Placental pericyte (primary cell): ENCODE measurements at places on chromosomes 7 and 10. TPM values are rescaled to one million over a fixed set of nuclear protein-coding genes. Genes with fewer than 3 reads are reported as not detected.

Gene ADIRF
- total RNA-seq = 1.0 TPM in 1 of 2 replicates, not detected in the other

Gene FBXL13
- total RNA-seq = 1.1 and 7.0 TPM in 2 replicates

Gene LRIT1
- not detected in 2 replicates for total RNA-seq

Gene ABCB1
- total RNA-seq = 2.4 TPM in 1 of 2 replicates, not detected in the other

Gene RADIL
- 0.86 and 1.8 TPM in 2 replicates for total RNA-seq

Gene PSD
- 1.1 and 2.3 TPM in 2 replicates for total RNA-seq

Gene CCDC172
- not detected in 2 replicates for total RNA-seq

Gene SLC13A4
- 0.14 TPM in 1 of 2 replicates, not detected in the other for total RNA-seq

Gene NPC1L1
- total RNA-seq = under 0.01 TPM in 1 of 2 replicates, not detected in the other
